ENCODE measurements at places on chromosomes 4 and X.

DNA sequence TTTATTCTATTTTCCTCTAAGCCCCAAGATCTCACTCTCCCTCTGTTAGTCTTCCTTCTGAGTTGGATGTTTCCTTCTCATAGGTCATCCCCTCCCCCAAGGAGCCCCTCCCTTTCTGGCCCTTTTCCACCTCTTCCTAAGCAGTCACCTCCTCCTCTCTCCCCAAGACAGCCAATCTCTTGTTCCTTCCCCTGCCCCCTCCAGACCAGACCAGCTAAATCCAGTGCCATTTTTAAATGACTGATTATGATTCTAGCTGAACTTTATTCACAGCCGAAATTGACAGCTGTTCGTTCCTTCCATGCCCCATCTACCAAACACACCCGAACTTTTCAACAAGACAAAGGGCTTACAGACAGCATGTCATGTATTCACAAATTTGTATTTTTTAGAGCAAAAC is 1.9 kb downstream of the SPIN2A start:
- no peak for DNase-seq

- no peak for DNase-seq
These were observed 31.0 kb downstream of the SLC10A6 start for GRCh38 chr4:86818211-86818610.

DNA sequence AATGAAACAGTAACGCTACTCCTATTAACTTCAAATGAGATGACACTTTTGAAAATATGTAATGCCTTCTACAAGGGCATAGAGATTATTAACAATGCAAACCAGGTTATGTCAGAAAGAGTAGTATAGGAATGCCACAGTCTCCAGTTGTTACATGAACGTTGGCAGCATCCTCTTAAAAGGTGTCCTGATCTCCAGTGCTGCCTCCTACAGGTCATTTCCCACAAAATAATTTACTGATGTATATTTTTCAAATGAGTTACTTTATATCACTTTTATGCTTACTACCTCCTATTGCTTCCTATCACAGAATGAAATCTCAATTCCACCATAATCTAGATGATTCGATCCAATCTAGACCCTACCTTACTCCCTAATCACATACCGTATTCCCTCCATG is 195.2 kb upstream of the EPHA5 start:
- DNase-seq, result no peak

- DNase-seq, result no peak
These were observed 146.2 kb upstream of the BCOR start for GRCh38 chrX:40243755-40244515.

GRCh38 chr4:101178731-101179130 is 168.6 kb downstream of the PPP3CA start:
- no peak for DNase-seq

GRCh38 chr4:531076-531475 is 32.1 kb downstream of the PIGG start:
- no peak for DNase-seq

DNA sequence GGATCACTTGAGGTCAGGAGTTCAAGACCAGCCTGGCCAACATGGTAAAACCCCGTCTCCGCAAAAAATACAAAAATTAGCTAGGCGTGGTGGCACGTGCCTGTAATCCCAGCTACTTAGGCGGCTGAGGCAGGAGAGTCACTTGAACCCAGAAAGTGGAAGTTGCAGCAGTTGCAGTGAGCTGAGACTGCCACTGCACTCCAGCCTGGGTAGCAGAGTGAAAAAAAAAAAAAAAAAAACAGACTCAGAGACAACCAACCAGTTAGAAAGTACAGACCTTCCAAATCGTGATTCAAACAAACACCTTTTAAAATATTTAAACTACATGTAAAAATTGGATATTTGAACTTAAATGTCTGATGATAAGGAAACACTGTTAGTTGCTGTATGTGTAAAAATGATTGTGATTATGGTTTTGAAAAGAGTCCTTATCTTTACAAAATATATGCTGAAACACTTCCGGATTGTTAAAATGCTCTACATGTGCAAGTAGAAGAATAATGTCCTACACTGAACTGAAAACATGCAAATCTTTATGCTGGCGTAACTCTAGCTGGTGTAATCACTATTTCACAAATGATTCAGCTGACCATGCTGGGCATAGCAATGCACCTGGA is 37.8 kb downstream of the SH3KBP1 start:
- DNase-seq, result no peak

- DNase-seq, result no peak
These were observed 86.6 kb upstream of the IQCM start for GRCh38 chr4:149902242-149902641.

GRCh38 chr4:99853999-99854398 is 37.4 kb downstream of the DAPP1 start:
- no peak for DNase-seq

- no peak for DNase-seq
These were observed 46.8 kb upstream of the F9 start for GRCh38 chrX:139483699-139484098.

- DNase-seq, result no peak
These were observed 21.5 kb downstream of the WDFY3 start for GRCh38 chr4:84944947-84945346.

GRCh38 chrX:44225667-44226066 is 117.8 kb downstream of the EFHC2 start:
- DNase-seq, result no peak

DNA sequence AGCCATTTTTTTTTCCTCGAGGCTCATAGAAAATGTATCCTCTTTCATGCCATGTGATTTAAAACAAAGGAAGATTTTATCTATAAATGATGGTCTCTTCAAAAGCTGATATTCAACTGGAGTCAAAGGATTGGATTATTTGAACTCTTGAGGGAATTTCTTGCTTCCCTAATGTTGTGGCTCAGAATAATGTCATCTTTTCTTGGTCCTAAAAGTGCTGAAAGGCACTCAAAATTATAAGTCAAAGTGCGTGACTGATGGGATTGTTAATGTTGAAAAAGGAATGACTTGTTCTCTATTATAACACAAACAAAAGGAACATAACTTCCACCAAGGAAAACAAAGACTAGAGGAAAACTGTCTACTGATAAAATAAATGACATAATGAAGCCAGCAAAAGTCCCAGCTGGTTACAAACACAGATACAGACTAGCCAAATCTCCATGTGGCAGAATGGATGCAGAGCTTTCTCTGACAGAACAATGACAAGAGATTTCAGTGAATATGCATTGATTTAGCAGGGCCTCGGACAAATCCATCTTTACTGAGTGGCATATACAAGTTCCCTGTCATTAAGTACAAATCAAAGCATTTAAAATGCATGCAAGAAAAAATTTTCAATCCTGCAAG is 552.6 kb downstream of the GBA3 start:
- no peak for DNase-seq

GRCh38 chr4:24471486-24472160 is 112.7 kb downstream of the DHX15 start:
- no peak for DNase-seq

DNA sequence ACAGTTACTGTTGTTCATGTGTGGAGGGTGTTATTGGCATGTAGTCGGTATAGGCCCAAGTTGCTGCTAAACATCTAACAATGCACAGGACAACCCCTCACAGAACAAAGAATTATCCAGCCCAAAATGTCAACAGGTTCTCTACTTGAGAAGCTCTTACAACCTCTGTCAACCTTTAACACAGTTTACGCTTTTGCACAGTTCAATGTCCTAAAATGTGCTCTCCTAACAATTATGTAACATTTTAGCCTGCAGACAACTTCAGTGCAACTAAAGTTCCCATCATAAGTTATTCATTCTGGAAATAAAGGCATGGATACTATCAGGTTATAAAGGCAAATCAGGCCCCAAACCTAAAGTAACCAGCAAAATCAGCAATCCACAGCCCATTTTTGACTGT is 66.2 kb downstream of the ASB9 start:
- DNase-seq, result no peak

DNA sequence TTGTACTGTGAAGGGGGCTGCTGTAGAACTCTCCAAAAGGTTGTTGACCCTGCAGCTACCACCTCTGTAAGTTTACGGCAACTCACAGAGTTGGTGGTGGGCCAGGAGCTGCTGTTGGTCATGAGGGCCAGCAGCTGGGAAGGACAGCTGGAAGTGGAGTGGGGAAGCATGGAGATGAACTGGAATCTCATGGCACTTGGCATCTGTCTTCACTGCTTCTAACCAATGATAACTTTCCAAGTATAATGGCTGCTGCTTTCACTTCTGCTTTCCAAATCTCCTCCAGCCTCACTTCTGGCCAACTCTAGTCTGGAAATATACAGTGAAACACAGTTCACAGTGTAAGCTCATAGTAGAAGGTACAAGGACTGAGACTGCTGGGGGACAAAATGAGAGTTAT is 126.5 kb upstream of the INTU start:
- no peak for DNase-seq

DNA sequence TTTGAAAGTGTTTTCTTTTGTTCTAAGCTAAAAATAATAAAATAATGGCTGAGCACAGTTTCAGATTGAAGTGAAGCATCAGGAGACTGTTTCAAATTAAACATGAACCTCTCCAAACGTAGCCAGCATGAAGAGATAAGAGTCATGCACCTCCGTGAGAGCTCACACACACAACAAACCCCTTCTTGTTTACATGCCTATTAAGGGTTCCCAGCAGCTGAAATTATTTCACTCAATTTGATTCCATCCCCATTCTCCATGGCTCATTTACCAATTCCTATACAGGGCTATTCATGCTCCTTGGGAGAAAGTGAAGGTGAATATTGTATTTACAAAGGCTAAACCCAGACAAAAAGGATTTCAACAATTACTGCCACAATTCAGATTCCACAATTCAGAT is 954.1 kb upstream of the INTU start:
- DNase-seq, result no peak

- DNase-seq, result no peak
These were observed 770.3 kb downstream of the NLGN4X start for GRCh38 chrX:5458300-5458842.

DNA sequence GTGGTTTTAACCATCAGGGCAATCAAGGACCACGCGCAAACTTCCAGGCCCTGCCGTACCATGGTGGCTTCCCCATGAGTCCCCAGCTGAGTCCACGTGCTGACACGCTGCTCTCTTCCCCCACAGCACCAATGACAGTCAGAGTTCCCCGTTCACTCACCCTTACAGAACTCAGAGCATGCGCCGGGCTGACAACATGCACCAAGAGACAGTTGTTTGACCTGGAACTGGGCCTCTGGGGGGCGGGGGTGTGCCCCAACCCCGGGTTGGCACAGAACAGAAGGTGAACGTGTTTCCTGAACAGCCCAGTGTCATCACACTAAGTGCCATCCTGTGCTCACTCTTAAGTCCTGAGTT is 29.4 kb downstream of the IRF2 start:
- DNase-seq, result no peak

DNA sequence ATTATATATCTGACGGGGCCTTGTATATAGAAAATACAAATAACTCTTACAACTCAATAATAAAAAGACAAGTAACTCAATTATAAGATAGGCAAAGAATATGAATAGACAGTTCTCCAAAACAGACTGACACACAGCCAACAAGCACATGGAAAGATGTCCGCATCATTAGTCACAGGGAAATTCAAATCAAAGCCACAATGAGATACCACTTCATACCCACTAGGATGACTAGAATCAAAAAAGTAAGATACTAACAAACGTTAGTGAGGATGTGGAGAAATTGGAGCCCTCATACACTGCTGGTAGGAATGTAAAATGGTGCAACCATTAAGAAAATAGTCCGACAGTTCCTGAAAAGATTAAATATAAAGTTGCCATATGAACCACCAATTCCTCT is 115.7 kb downstream of the RCHY1 start:
- no peak for DNase-seq

DNA sequence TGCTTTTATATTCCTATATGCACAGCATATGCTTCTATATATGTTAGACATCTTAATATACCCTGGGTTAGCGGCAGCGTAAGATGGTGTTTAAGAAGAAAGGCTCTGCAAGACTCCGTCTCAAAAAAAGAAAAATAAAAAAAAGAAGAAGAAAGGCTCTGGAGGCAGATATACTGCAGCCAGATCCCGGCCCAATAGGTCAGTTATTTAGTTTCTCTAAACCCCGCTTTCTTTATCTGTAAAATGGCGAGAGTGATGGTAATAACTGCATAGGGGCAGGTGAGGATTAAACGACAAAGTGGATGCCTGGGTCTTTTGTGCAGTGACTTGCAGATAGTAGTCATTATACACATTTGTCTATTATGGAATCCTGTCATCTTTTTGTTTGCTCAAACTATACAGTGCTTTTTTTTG is 115.2 kb downstream of the NAA11 start:
- DNase-seq, result no peak

All from hematopoietic multipotent progenitor cell treated with erythropoietin and hydrocortisone succinate and interleukin-3 and kit ligand, for 17 days (in vitro differentiated cells).